ENCODE measurements at places on chromosomes 12 and 14.

DNA sequence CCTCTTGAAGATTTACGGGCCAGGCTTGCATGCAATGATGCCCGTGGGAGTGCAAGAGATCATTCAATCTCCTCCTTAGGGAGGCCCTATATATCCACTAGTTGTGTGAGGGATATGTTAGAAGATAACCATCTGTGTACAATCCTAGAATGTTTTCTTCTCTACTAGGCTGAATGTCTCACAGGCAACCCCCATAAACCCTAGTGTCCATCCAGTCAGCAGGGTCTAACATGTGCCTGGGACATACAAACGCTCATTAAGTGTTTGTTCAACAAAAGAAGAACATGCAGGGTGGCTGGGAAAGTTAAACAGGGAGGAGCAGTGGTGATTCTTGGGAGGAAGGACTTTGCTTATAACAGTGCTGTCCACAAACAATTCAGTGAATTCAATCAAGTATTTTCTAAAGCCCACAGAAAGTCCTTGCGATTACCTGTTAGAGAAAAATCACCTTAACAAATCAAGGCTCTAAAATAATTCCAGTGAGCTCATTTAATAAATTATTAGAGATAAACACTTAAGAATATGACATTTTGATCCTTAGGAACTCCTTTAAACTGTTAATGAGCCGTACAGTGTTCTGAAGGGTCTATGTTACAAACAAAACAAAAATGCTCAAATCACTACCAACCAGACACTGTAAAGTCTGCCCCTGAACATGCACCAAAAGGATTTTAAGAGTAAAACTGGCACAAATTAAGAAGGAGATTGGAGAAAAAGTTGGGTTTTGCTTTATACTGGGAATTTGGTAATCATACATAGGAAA is 96.6 kb upstream of the FERMT2 start:
- no peak for DNase-seq

DNA sequence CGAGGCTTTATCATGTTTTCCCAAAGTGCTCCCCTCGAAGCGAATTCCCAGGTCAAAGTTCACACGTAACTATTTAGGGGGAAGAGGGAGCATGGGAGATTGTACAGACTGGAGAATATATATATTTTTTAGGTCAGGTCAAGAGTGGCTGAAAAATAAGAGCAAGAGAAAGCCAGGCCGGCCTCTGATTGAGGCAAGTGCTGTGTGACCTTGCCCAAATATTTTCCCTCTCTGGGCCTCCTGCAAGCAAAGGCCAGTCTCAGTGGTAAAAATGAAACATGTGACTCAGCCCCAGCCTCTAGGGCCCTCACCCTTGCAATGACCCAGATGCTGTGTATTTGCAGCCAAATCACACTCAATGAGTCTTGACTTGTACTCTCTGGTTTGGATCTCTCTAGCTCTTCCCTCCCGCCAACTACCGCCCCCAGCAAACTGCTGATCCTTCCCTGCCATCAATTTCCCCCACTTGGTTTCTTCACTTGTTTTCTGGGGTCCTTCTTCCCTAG is 34.1 kb downstream of the SMUG1 start:
- DNase-seq, result no peak

DNA sequence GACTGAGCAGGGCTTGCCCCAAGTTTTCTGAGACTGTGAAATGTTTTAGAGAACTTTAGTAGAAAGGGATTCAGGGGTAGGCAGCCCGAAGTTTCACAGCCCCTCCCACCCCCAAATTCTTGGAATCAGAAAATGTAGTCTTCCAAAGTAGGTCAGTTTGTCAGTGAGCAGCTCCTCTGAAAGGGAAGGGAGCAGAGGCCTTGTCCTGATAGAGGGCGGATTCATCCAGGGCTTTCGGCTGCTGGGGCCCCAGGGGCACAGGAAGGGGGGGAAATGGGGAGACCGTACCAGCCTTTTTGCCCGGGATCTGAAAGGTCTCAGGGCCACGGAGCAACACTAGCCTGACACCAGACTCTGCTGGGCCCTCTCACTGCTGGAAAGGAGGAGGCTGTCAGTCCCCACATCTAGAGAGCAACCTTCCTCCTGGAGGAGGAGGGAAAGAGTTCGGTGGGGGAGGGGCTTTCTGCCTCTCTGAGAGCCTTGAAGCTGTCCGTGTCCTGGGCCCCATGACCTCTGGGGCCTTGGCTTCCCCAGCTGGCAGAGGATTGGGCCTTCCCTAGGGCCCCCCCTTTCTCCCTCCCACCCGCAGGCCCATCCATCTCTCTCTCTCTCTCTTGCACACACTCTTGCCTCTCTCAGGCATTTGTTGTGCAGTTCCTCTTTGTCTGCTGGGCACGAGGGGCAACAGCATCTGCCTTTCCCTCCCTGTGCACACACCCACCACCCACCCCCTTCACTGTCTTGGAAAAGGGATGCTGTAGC is at the start of gene IKZF4:
IKZF4 (plus strand) TSS at position 621 of the 762 bp plus-strand sequence. CDS start 451 bp downstream, outside the sequence.
- peak; percentile 21 for DNase-seq

DNA sequence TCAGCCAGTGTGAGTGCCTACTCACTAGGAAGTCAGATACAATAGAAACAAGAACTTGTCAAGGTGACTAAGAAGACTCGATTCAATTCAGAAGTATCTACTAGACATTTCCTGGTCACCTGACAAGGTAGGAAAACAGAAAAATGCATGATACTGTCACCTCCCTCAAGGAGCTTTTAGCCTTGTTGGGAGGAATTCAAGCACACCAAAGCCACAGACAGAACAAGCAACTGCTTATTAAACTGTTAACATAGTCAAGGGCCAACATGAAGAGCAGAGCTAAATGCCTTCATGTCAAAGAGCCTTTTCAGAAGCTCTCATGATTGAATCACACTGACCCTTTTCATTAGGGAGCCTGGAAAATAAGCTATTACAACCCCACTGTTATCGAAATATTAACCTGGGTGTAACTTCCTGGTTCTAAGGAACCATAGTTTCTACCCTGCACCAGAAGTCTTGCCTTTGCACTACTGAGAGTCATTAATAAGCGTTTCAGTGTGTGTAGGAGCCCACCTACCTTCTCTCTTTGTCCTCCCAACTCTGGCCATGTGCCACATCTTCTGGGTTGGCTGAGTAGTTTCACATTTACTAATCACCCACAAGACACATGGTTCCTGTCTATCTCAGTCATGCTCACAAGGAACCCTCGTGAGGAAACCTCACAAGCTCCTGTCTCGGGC is 31.0 kb upstream of the LGALS3 start:
- peak; percentile 48 for DNase-seq

DNA sequence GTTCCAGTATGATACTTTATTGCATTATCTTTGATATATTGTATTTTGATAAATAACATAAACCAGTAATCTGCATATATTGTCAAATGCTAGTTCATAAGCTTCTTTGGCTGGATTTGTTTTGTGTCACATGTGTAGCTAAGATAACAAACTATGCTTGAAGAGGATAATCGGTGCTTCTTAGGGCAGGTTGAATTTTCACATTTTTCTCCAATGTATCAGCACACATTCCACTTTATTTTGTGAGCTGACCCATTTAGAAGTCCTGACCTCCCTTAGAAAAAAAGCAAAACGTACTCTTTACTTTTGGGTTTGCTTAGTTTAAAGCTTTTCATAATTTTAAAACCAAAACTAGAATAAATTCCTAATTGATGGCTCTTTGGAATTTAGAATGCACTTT is 277.7 kb upstream of the DDHD1 start:
- DNase-seq, result no peak

GRCh38 chr14:35133542-35134328 is 11.4 kb downstream of the PRORP start:
- no peak for DNase-seq

- DNase-seq, result no peak
Observed at GRCh38 chr14:101069228-101069549, 165.7 kb upstream of the RTL1 start.

DNA sequence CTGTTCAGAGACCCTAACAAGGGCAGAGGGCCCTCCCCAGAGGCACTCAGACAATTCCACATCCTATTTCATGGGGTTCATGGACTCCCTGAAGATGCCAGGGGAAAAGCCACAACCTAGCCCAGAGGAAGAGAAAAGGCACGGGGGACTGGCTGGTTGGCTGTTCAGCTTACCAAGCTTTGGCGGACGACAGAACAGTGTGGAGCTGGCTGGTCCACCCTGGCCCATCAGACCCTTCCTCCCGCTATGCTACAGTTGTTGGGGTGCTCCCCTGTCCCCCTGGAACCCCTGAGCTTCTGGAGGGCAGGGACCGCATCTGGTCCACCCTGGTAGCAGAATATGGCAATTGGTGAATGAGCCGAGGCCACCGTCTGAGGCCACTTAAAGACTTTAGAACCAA is 6.3 kb downstream of the TESC start:
- no peak for DNase-seq

DNA sequence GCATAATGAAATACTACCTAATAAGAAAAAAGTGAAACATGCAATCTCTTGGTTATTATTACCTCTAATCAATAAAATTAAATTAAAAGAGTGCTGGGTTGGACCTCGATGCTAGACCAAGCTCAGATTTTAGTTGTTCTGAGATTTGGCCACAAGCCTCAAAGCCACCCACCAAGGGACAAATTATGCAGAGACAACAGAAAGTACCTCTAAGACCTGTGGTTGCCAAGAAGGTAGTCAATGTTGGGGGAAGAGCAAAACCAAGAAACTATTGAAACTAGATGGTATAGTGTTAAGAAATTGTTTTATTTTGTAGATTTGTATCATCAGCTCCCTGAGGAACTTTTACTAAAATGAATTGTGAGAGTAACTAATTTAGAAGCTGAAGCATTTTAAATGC is 43.8 kb upstream of the ARID2 start:
- no peak for DNase-seq

GRCh38 chr12:67047634-67048033 is 221.5 kb upstream of the CAND1 start:
- DNase-seq, result no peak

GRCh38 chr12:112025808-112026375 is 12.7 kb downstream of the ERP29 start:
- DNase-seq, result no peak

GRCh38 chr12:32061033-32061432 is 45.6 kb upstream of the BICD1 start:
- DNase-seq, result no peak

GRCh38 chr12:76976777-76977382 is 88.5 kb downstream of the E2F7 start:
- no peak for DNase-seq

GRCh38 chr12:4202487-4202886 is 71.1 kb upstream of the CCND2 start:
- no peak for DNase-seq

DNA sequence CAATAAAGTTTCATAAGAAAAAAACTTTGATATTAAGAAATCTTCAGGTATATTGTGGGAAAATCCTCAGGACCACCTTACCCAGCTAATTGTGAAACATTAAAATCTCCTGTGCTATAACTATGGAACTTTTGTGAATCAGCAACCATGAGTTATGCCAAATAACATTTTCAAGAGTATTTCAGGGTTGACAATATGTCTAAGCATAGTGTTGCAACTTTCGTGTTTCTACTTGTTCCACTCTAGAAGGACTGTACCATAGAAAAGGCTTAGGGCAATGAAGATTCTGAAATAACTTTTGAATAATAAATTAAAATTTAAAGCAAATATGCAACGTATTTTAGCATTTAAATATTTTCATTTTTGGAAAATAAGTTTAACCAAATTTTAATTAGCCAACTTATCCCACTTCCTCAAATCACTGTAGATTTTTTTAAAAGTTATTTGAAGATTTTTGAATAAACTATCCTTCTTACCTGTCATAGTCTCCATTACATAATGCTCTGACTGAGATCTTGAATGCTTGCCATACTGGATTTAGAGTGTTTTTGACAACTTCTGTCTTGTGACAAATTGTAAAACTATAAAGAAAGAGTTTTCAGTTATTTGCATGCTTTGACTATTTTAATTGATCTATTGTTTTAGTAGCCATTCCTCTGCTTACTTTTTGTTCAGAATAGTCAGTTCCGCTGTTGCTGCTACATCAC is 143.6 kb downstream of the CPNE8 start:
- DNase-seq, result no peak

- DNase-seq, result no peak
Observed at GRCh38 chr12:52280796-52281560, 6.5 kb downstream of the KRT86 start.

DNA sequence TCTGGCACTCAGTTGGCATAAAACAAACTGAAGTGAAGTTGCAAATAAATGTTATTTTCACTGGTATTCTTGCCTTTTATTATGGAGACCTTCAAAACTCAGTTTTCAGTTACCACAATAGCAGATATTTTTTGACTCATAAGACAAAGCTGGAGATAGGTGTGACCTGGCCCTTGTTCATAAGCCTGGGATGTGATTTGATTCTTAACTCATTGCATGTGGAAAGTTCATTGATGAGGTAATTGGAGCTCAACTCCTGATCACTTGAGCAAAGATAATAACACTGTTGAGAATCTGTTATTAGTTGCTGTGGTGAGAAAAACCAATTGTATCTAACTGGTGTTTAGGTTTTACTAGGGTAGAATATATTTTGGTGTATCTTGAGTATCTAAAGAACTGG is 105.1 kb downstream of the AEBP2 start:
- DNase-seq, result no peak

- DNase-seq, result no peak
Observed at GRCh38 chr12:14931359-14931758, 7.0 kb downstream of the ERP27 start.

DNA sequence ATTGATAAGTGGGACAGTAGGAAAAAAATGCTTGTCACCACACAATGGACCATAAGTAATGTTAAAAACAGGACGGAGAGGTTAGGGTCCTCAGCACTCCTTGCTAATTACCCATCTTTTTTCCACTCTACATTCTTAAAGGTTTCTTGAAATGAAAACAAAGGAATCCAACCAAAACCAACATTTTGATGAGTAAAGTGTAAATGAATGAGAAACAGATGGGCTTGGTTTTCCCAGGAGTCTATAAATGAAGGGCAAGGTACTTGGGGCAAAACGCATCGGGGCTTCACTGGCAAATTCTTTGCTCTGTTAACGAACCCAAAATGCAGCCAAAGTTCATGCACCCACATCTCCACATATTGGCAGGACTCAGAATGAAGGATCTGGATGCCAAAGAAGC is 129.2 kb upstream of the BMP4 start:
- DNase-seq, result no peak

GRCh38 chr12:53660041-53660440 is 15.8 kb downstream of the ATP5MC2 start:
- no peak for DNase-seq

Data from CD4-positive, alpha-beta T cell treated with Interleukin-4 for 1 hour (primary cell).